Tibial nerve (tissue), 4 donors: ENCODE measurements at places on chromosomes 16 and 17. TPM values are rescaled to one million over a fixed set of nuclear protein-coding genes. Genes with fewer than 3 reads are reported as not detected.

Gene CCL7
- not detected for total RNA-seq

Gene TBC1D3B
- total RNA-seq, result 1.0 TPM

Gene CSF3
- total RNA-seq, result not detected

Gene ZG16
- not detected for total RNA-seq

Gene RAB37
- 3.3 TPM for total RNA-seq

Gene MFAP4
- 44.4 TPM for total RNA-seq

Gene TBX2
- 23.8 TPM for total RNA-seq

Gene CHD3
- 202 TPM for total RNA-seq

Gene SMIM36
- total RNA-seq, result not detected

Gene SEPTIN1
- total RNA-seq, result 4.8 TPM

Gene ZCCHC14
- 45.8 TPM for total RNA-seq

Gene CDK5R1
- 0.78 TPM for total RNA-seq

Gene MTHFSD
- 24.3 TPM for total RNA-seq

Gene ZNF75A
- total RNA-seq, result 24.0 TPM

Gene CLEC18C
- 0.42 TPM for total RNA-seq

Gene C16orf86
- 20.1 TPM for total RNA-seq

Gene NEUROD2
- total RNA-seq, result not detected

Gene HS3ST2
- 3.0 TPM for total RNA-seq

Gene WSCD1
- 0.21 TPM for total RNA-seq

Gene HIGD1B
- total RNA-seq, result 6.5 TPM

Gene PERCC1
- total RNA-seq, result not detected

Gene CCL23
- total RNA-seq, result 6.6 TPM

Gene SEC14L5
- total RNA-seq, result 29.0 TPM

Gene NAGS
- 0.84 TPM for total RNA-seq

Gene NPIPB2
- total RNA-seq, result 9.2 TPM

Gene FNDC8
- total RNA-seq, result not detected

Gene TM4SF5
- total RNA-seq, result not detected

Gene FCSK
- 43.9 TPM for total RNA-seq

Gene C16orf74
- total RNA-seq, result not detected

Gene CTRB2
- total RNA-seq, result 4.2 TPM

Gene PITPNM3
- 3.1 TPM for total RNA-seq

Gene PKMYT1
- 1.3 TPM for total RNA-seq

Gene RASD1
- 250 TPM for total RNA-seq

Gene TEX14
- 0.21 TPM for total RNA-seq

Gene TP53TG3F
- total RNA-seq, result not detected

Gene SHBG
- not detected for total RNA-seq

Gene OR1A1
- total RNA-seq, result not detected

Gene KRTAP17-1
- not detected for total RNA-seq

Gene MYH1
- total RNA-seq, result not detected

Gene CISD3
- 10.2 TPM for total RNA-seq

Gene TBC1D3I
- not detected for total RNA-seq

Gene TBX6
- 0.66 TPM for total RNA-seq

Gene TAC4
- not detected for total RNA-seq

Gene STH
- total RNA-seq, result not detected

Gene SLC43A2
- total RNA-seq, result 26.1 TPM

Gene CCL11
- 3.9 TPM for total RNA-seq

Gene ACSM5
- 25.1 TPM for total RNA-seq

Gene PMFBP1
- 1.2 TPM for total RNA-seq

Gene SLC35G6
- not detected for total RNA-seq

Gene CHST4
- not detected for total RNA-seq

Gene HSPB9
- not detected for total RNA-seq

Gene PRDM7
- not detected for total RNA-seq

Gene KDM6B
- 7.5 TPM for total RNA-seq

Gene KRTAP3-3
- total RNA-seq, result not detected
